ENCODE measurements at places on chromosomes 2 and 18. TPM values are rescaled to one million over a fixed set of nuclear protein-coding genes. Genes with fewer than 3 reads are reported as not detected.

DNA sequence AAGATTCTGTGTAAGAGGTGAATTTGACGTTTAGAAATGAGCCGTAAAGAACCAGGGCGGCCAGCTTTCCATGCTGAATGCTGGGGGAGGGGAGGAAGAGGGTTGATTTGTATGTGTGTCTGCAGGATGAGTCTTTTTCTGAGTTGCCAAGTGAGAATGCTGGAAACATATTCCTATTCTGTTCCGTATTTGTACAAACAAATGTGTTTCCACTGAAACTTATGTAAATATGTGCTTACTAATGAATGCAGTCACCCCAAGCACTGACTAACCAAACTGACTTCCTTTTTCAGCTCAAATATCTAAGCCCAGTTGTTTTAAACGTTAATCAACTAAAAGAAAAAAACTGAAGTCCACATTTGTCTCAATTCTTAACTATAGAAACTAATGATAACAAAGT is 74.9 kb upstream of the APCDD1 start:
- no peak for DNase-seq

DNA sequence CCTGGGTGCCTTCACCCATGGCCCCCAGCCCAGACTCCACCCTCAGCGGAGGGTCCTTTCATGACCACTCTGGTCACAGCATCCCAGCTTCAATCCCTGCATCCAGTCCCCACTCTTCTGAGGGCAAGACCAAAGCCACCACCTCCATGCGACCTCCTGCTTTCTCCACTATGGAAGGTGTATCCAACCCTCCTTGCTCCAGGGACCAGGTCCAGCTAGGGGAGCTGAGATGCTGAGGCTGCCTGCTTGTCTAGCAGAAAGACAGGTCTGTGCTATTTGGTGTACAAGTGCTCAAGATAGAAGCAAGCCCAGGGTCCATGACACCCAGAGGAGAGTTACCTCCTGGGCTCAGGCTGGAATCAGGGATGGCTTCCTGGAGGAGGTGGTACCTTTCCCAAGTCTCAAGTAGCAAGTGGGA is 73.8 kb upstream of the RAB6C start:
- DNase-seq, result no peak

CDKL4 gene
- total RNA-seq, result 0.29 TPM

DPP4 gene
- 3.3 TPM for total RNA-seq

CYP27C1 gene
- total RNA-seq, result 3.2 TPM

DNA sequence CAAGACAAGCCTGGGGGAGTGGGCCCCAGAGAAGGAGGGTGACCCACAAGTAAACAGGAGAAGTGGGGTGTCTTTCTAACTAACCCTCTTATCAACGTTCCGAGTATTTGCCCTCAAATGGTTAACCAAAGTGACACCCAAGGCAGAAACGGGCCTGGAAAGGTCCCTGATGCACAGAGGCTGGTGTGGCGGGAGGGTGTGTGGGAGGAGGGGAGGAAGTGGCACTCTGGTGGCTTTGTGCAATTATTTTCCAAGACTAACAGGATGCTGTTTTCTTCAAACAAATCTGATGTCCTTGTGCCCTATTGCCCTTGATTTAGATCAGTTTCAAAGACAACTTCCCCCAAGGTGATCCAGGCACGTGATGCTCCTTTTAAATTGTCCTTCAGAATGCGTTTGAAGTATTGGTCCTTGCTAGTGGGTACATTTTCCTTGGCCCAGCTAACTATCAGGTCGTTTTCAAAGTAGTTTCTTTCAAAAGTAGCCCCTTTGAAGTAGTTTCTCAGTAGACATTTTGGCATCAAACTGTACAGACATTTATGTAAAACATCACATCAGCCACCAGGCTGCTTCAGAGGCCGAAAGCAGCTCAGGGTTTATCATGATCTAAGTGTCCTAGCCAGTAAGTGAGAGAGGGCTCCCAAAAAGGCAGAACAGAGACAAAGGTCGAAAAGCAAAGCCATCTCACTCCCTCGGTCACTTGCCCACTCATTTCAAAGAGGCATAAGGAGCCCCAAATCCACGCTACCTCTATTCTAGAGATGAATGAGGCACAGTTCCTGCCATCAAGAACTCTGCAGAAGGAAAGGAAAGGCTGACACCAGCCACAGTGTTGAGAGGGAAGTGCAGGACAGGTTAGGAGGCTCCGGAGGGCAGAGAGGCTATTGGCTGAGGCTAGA is 371.1 kb upstream of the ID2 start:
- DNase-seq, result no peak
